ENCODE measurements at places on chromosomes 3 and 15.

DNA sequence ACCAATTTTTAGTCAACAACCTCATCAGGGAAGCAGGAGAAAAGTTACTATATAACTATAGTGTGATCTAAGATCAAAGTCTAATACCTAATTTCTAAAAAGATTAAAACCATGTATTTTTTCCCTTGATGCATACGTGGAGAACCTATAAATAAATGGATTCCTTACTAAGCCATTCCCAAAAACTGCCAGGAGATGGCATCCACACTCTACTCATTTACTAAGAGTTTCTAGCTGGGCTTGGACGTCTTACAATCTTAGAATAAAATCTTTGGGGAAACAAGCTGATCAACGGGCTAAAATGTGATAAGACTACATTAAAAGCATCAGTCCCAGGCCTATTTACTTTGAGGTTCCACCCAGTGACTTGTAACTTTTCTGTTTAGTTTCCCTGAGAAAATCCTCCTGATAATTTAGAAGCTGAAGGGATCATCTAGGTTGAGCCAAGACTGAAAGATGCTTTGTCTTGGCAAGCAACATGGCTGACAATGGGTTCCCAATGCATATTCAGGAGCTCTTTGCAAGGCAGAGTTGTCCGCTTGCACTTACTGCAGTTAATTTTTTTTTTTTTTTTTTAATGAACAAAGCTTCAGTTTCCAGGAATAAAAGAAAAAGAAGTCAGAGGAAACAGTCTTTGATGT lies 85.5 kb upstream of the FGF12 start:
- DNase-seq: peak; percentile 90

DNA sequence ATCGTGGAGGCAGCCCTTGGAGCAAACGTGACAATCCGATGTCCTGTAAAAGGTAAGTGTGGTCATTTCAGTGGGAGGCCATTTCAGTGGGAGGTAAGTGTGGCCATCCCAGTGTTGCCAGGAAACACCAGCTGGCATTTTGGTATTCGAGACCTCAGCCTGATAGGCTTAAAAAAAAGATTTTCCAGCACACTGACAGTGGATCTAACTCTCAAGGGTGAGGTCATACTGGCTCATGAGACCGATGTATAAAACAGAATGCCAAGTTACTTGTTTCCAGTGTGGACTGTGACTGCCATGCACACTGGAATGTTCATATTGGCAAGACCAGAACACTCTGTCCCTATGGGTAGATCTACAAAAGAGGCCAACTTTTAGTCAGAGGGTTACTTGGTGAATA lies 244.4 kb upstream of the GOLGA6L4 start:
- no peak for DNase-seq

DNA sequence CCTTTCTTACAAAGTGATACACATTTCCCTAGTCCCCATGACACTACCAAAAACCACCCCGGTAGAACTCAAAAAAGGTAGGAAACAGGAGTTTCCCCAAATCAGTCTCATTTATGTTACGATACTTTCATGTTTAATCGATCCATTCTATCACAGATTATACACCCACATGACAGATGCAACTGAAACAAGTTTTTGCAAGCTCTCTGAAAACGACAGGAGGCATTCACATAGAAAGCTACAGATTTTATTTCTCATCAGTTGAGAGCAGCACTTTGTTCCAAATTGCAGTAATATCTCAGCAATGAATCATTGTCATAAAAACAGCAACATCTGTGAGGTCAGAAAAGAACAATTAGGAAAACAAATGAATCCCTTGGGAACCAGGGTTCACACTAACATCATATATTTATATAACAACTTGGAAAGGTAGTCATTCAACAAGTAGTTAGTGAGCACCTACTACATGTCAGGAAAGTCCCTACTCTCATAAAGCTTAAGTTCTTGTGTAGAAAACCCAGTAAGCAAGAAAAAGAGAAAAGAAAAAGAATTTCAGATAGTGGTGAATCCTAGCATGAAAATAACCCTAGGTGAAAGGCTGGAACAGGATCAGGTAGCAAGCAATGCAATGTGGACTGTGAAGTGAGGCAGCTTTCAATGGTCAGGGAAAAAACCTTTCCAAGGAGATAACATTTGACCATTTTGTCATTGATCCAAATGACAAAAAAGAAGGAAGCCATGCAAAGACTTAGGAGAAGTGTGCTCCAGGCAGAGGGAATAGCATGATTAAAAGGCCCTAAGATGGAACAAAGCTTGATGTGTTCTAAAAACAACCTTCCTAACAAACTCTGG lies 8.3 kb downstream of the PLD1 start:
- DNase-seq: no peak

GRCh38 chr3:129481766-129482332 lies 41.8 kb downstream of the IFT122 start:
- DNase-seq: no peak

DNA sequence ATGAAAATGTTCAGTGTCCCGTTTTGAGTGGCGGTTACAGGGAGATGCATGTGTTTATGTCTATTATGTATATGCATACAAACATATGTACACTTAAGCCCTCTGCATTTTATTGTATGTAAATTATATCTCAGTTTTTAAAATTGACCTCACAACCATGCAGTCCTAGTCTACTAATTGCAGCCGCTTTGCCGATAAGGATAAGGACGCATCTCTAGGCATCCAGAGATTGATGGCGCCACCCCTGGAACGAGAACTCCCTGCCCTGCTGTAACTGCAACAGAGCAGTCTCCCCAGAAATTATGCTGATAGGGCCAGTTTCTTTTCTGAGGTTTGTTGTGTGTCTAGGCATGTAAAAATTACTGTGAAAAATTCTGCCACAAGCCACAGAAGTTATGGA lies 40.4 kb upstream of the TUBGCP5 start:
- DNase-seq: no peak

- DNase-seq: no peak
Observed at GRCh38 chr15:92584105-92584504, 71.5 kb downstream of the FAM174B start.

DNA sequence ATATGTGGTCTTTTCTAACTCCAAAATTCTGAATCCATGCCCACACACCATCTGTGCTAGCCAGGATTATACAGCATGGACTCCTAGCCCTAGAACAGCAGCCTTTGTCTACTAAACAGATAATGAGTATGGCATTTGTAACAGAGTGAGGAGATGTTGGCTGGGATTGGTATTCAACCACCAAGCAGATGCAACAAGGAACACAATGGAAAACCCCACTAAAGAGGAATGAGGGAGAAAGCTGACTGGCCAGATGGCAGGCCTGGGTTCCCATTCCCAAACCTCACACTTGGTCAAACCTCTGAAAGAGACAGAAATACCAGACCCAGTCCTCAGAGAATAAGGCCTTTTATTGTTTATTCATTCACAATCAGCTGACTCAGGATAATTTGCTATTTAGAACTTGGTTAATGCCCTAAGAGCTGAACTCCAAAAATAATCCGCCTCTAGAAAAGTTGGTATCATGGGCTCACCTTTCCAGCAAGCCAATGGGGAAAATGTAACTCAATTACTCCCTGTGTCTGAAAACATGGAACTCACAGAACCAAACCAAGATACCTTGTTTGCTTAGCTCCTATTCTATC lies 145.6 kb downstream of the LRRC3B start:
- DNase-seq: no peak

GRCh38 chr15:80796407-80796806 lies 17.2 kb downstream of the CEMIP start:
- no peak for DNase-seq

DNA sequence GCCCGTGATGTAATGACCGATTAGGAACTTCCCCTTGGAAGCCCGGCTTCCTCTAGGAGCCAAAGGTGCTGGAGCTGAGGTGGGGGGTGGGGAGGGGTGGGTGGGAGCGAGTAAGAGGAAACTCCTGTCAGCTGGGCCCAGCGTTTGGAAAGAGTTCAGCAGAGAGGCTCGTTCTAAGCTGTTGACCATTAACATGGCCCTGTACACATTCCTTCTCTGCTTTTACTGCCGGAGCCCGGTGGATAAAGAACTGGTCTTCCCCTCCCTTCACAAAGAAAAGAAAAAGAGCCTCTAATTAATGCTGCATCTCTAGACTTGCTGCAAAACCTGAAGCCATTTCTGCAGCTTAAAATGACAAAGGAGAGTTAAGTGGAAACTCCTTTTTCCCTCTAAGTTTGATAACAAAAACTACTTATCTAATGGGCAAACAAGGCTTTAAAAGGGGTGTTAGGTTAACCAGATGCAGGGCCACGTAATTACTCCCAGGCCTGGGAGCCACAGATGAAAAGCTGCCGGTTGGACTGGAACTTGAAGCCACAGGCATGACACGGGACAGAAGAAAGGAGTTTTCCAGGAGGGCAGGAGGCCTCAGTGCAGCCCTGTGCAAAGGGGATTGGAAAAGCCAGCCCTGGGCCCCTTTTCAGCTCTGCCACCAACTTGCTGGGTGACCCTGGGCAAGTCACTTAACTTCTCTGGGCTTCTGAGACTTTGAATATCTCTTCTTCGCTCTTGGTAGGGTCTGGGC lies 71.3 kb downstream of the SMAD6 start:
- peak; percentile 62 for DNase-seq

DNA sequence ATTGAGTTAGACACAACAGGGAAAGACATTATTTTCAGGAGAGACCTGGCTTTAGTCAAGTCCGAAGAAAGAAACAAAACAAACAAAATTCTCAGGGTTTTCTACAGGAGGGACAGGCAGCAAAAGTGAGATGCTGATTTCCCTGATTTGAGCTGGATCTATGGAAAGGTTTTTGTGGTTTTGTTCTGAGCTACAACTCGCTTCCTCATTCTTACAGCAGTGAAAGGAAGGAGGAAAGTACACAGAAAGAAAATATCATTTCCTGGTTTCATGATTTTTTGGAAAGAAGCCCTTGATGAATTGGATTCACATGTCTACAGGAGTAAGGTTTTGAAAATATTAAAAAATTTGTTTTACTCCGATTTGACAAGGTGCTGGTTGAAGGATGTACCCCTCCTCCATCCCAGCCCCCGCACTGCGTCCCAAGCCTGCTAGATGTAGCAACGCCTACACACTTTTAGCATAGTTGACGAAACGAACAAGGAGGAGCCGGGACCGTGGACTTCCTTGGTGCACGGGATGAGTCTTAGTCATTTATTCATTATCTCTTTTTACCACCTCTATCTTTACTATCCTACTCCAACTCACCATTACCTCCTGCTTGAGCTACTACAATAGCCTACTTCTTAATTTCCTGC lies 10.8 kb downstream of the PRICKLE2 start:
- DNase-seq: peak; percentile 64

All from eye (tissue), 1 donor.